ENCODE measurements at places on chromosomes 13 and 19.

DNA sequence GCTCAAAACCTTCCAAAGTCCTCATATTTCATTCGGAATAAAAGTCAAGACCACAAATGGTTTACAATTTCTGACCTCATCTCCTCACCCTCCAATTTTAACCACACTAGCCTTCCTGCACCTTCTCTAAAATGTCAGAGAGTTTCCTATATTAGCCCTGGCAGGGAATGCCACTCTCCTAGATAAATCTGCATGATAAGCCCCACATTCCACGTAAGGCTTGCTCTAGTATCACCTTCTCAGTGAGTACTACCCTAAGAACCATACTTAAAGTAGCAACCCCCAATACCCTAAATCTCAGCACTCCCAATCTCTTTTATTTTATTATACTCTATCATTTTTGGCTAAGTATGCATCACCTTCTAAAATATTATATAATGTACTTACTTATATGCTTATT is 100.5 kb upstream of the SLITRK5 start:
- no peak for DNase-seq

GRCh38 chr13:41199526-41199925 is 5.2 kb upstream of the KBTBD7 start:
- no peak for DNase-seq

GRCh38 chr19:31350693-31351055 is 1.4 kb upstream of the TSHZ3 start:
- no peak for DNase-seq

DNA sequence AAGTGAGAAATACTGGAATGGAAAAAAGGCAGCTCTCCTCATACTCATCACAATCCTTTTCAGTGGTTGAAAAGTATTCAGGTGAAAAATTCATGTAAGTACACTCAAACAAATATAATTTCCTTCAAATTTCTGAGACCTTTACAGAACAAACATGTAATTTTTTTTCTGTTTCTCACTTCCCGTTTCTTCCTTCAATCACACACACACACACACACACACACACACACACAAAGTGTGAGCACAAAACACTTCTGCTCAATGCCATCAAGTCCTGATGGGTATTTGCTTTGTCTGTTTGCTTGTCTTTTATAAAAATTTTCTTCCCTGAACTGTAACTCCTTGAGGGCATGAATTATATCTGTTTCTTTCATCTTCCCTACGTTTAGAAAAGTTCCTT is 110.6 kb downstream of the LIG4 start:
- no peak for DNase-seq

DNA sequence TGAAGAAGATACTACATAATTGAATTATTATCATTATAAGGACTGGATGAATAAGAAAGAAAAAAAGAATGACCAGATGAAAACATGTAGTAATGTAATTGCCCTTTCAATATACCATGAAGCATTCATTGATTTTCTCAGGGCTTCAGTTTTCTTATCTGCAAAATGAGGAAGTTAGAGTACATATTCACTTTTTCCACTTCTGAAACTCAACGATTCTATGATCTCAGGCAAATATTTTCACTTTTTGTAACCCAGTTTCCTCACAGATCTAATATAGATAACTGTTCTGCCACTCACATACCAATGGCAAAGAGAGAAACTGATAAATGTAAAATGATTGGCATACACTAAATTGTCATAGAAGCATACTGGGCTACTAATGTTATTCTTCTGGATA is 856.6 kb upstream of the KLHL1 start:
- DNase-seq: no peak

DNA sequence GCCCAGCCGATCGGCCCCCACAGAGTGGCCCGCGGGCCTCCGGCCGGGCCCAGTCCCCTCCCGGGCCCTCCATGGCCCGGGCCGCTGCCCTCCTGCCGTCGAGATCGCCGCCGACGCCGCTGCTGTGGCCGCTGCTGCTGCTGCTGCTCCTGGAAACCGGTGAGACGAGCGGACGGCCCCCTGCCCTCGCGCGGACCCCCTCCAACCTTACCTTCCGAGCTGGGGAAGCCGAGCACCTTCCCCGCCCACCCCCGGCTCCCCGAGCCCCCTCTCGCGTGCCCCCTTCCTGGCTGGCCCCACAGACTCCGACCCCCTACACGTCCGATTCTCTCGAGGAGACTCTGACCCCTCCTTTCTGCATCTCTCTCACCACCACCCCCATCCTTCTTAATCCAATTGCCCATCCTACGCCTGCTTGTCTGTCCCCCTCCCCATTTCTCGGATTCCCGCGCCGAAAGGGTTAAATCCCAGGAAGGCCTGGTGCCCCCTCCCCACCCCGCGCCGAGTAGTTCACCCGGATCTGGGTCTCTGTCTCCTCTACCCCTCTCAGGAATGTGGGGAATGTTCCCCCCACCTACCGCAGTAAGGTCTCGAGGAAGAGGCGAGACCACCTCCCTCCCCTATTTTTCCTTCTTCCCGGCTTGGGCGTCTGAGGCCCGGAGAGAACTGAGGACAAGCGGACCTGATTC is 502 bp downstream of the NECTIN2 start:
- no peak for DNase-seq

GRCh38 chr13:59330764-59331163 is 833.0 kb downstream of the DIAPH3 start:
- DNase-seq: no peak

DNA sequence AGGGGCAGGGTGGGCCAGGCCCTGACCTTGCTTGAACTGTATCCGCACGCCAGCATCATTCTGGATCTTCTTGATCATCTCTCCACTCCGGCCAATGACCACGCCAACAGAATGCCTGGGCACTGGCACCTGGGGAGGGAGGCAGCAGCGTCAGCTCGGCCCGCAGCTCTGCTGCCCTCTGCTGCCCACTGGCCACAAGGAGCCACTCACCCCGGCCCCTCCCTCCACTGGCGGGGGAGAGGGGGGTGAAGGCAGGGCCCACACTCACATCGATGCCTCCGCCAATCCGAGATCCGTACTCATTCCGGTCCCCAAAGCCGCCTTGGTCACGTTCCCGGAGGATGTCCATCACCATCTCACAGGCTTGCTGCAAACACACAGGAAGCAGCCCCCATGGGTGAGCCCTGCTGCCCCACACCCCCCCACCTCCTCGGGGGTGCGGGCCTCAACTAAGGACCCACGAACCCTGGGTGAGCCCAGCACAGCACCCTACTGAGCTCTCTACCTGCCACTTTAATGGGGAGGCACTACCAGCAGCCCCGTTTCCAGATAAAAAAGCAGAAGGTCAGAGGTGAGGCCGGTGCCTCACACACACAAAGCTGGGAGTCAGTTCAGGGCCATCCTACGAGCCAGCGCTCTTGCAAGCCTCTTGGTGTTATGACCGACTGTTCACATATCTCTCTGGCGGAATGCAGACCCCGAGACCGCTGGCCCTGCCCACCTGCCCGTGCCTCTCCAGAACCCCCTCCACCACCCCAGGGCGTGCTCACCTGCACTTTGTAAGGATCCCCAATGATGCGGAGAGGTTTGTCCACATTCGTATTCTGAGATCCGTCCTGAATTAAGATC is 6.7 kb downstream of the KHSRP start:
- no peak for DNase-seq

DNA sequence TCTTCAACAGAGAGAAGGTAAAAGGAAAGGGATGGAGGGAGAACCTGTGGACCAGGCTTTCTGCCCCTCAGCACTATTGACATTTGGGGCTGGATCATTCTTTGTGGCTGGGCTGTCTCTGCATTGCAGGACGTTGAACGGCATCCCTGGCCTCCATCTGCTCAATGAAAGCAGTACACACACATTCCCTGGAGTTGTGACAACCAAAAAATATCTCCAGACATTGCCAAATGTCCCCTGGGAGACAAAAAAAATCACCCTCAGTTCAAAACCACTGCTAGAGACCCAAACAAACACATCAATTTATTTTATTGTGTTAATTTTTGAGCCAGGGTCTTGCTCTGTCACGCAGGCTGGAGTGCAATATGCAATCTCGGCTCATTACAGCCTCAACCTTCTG is 43.3 kb downstream of the INSR start:
- DNase-seq: no peak

GRCh38 chr13:78770601-78771000 is 111.6 kb upstream of the OBI1 start:
- DNase-seq: no peak

GRCh38 chr13:26061947-26062346 is 10.1 kb upstream of the SHISA2 start:
- no peak for DNase-seq

DNA sequence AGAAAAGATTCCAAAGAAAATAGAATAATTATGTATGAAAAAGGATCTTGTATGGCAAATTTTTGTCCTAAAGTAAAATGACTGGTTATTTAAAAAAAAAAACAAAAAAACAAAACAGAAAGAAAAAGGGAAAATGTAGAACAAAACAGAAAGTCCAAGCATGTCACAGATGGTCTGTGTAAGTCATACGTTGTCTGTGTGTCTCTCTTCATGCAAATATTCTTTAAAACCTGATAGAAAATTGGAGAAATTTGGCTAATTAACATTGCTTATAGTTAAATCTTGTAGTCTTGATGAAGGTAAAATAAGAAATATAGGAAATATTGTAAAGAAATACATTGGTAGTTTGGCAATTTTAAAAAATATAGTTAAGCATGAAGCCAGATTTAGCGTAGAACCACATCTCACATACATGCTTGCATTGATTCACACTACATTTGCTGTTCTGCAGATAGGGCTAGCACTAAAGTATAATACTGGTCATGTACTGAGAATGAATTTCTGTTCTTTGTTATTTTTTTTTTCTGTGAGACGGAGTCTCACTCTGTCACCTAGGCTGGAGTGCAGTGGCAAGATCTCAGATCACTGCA is 58.4 kb downstream of the SPRYD7 start:
- DNase-seq: no peak

GRCh38 chr19:53511933-53512374 is 26.0 kb upstream of the ZNF331 start:
- DNase-seq: peak; percentile 60
